A549 treated with dexamethasone at 1 μM for 4 hours (cell line): ENCODE measurements at places on chromosomes 6 and 20. TPM values are rescaled to one million over a fixed set of nuclear protein-coding genes. Genes with fewer than 3 reads are reported as not detected.

Gene C4B
- 0.47 to 0.90 TPM (median 0.64 TPM) in 5 replicates for total RNA-seq

Gene CALHM4
- not detected in 5 replicates for total RNA-seq

Gene PXDC1
- total RNA-seq: 16.2 to 21.3 TPM (median 17.6 TPM) in 5 replicates

Gene WFDC8
- total RNA-seq: not detected in 5 replicates

Gene IFT52
- total RNA-seq: 28.6 to 34.4 TPM (median 30.7 TPM) in 5 replicates

Gene DPPA5
- total RNA-seq: not detected in 5 replicates

Gene DSTN
- total RNA-seq: 652 to 807 TPM (median 677 TPM) in 5 replicates

Gene C6orf163
- 0.09 to 0.32 TPM (median 0.22 TPM) in 5 replicates for total RNA-seq

Gene AGER
- total RNA-seq: 0.47 to 1.8 TPM (median 1.4 TPM) in 5 replicates
